BE2C (cell line): ENCODE measurements at places on chromosomes 12 and 14.

GRCh38 chr12:55929306-55929791, 1.6 kb upstream of the DGKA start:
- no peak for DNase-seq

- DNase-seq: no peak
Measured at GRCh38 chr14:71716041-71716772, 216.0 kb upstream of the RGS6 start.

DNA sequence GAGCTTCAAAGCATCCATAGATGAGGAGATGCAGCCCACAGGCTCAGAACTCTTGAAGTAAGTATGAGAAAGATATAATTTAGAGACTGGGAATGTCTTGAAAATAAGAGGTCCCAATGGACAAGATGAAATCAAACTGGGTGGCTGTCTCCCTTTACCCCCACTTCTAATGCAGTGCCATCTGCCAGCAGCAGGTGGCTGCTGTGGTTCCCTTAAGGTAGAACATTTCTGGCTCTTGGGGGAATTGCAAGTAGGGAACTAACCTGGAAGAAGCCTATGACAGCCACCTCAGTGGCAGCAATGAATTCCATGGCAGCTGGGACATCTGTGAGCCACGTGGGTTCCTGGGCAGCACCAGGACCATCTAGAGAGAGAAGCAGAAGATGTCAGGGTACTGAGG, 648 bp downstream of the ERP27 start:
- DNase-seq: no peak

DNA sequence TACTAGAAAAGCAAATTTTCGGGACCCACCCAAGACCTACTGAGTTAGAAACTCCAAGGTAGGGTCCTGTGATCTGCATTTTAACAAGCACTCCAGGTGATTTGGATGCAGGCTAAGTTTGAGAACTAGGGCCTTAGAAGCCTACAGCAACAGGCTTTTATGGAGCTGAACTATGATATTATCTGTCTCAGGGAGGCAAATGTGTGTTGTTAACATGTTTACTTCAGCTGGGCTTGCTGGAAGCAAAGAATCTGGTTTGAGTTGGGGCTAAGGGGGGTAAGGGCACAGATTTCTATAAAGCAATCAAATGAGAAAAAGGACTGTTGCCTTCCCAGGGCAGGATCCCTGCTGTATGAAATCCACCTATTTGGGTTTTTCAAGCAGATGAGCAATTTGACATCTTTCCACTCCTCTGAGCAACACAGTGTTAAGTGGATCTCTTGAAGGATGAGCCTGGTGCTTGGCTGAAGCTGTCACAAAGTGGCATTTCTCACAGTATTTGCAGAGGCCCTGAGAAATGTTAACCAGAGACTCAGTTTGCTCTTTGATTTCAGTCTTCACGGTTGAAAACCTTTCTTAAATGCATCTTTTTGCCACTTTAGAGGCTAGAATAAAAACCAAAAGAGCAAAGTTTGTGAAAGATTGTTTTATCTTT, 36.2 kb upstream of the SOCS2 start:
- no peak for DNase-seq

DNA sequence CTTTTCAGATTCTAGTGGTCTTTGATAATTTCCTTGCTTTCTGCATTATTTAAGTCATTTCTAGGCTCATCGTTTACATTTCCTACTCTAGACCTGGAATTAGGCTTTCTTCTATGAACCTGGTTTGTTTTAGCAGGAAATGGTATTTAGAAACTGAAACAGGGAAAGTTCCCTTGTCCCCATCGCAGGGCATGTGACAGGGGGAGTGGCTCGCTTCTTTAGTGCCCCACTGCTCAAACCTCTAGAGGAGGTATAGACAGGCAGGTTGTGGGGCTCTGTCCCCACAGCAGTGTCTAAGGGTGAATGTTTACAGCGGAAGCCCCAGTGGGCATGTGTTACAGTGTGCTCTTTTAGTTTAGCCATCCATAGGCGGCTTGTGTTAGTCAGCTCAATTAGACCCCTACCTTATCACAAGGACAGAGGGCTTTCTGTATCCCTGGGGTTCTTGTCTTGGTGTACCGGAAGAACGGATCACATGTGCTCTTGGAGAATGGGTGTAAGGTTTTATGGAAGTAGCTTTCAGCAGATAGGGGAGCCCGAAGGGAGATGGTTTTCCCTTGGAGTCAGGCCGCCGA, 25.0 kb downstream of the IFT81 start:
- no peak for DNase-seq

DNA sequence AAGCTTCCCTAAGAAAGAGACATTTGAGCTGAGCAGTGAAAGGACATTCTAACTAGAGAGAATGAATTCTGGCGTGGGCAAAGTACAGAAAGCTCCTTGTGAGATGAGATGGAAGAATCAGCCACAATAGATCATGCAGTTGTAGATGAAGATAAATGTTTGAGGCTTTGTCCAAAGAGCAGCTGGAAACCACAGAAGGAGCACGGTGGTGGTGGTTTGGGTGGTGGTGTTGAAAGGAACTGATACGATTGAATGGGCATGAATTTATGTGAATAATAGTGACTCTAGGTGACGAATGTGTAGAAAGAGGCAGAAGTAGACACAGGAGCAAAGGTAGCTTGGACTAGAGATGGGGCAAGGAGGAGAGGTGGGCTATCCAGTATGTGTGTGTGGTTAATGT, 260.5 kb upstream of the TMTC1 start:
- DNase-seq: no peak

DNA sequence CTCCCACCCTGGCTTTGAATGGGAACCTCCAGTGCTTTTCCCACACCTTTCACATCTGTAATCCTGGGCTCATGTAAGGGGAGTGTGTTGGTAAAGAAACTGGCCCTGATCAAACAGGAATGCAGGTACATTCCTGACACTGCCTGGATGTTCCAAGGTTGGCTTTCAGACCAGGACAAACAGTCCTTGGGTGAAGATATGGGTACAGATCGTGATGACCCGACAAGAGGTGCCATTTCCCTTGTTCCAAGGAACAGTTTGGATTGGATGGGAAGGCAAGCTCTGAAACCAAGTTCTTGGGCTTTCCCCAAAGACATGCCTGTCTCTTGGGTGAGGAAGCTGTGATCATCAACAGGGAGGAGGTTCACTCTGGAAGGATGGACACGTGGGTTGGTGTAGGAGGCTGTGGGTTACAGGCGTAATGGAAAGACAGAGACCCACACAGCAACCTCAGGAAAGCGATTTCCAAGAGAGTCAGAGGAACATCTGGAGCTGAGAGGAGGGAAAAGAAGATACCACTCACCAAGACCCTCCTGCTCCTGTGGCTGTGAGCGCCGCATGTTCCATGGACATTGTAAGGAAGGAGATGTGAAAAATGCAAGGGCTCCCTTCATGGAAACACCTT, 26.4 kb downstream of the VDR start:
- DNase-seq: no peak

GRCh38 chr14:37090026-37090425, 82.4 kb downstream of the SLC25A21 start:
- DNase-seq: no peak

DNA sequence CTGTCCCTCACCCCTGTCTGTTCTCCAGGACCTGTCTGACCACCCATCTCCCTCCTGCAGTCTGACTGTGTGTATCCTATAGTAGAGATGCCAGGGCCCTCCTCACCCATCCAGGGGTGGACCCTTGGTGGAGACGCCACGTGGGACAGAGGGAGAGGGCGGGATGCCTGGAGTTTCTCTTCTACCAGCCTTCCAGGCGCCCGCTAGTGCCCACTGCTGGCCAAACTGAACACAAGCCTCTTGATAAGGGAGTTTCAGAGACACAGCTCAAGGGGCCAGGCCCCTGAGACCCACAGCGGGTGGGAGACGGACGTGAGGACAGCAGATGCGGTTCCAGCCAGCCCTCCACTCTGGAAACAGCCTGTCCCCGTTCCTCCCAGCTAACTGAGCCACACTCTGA, 147.3 kb downstream of the RBM19 start:
- peak; percentile 46 for DNase-seq

DNA sequence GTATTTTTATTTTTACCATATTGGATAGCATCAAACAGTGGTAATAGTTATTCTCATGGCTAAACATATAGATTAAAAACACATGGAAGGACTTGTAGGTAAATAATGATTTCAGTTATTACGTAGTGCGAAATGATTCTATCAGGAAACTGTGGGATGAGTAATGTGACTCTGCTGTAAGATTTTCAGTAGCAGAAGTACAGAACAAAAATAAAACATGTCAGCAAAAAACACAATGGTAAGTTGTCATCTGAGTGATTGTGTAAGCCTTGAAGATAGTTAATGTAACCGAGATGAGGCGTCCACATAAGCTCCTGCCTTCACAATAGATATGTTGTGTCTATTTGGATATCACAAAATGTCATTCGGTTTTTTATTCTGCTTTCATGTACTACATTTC, 99.8 kb downstream of the BORCS5 start:
- DNase-seq: no peak

- DNase-seq: peak; percentile 53
Measured at GRCh38 chr12:112419297-112420133, 768 bp downstream of the PTPN11 start.
